Stimulated activated CD4-positive, alpha-beta T cell treated with anti-CD3 and anti-CD28 coated beads, Interleukin-1b, Interleukin-23, amount 100 ng/mL, for 4 hours (primary cell): ENCODE measurements at places on chromosomes 7 and 10.
A peak's percentile ranks its signal among the peaks of the same experiment; 100 is the strongest.

- DNase-seq: peak; percentile 27
Observed at GRCh38 chr10:4013651-4014121, 228.7 kb upstream of the KLF6 start.

GRCh38 chr10:118809357-118810220 lies 54.8 kb upstream of the CACUL1 start:
- DNase-seq: no peak

GRCh38 chr7:2510909-2511768 lies 8.4 kb upstream of the LFNG start:
- DNase-seq: no peak

DNA sequence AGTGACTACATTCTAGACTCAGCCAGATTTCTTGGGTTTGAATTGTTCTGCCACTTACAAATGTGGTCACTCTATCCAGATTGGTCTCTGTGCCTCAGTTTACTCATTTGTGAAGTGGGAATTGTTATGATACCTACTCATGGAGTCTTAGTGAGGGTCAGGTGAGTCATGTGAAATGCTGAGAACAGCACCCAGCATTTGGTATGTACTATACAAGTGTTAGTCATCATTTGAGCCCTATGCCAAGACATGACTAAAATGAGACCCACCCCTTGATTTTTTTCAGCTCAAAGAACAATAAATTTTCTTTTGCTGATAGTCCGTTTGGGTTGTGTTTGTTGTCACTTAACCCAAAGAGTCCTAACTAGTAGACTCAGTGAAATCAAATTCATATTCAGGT lies 92.8 kb downstream of the CHN2 start:
- DNase-seq: no peak

DNA sequence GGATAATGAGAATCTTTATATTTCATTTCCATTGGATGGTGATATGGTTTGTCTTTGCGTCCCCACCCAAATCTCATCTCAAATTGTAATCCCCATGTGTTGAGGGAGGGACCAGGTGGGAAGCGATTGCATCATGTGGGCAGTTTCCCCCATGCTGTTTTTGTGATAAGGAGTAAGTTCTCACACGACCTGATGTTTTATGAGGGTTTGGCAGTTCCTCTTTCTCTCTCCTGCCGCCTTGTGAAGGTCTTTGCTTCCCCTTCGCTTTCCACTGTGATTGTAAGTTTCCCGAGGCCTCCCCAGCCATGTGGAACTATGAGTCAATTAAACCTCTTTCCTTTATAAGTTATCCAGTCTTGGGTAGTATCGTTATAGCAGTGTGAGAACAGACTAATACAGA lies 59.4 kb downstream of the MTPN start:
- no peak for DNase-seq

GRCh38 chr10:60073397-60073780 lies 167.0 kb upstream of the CCDC6 start:
- no peak for DNase-seq

DNA sequence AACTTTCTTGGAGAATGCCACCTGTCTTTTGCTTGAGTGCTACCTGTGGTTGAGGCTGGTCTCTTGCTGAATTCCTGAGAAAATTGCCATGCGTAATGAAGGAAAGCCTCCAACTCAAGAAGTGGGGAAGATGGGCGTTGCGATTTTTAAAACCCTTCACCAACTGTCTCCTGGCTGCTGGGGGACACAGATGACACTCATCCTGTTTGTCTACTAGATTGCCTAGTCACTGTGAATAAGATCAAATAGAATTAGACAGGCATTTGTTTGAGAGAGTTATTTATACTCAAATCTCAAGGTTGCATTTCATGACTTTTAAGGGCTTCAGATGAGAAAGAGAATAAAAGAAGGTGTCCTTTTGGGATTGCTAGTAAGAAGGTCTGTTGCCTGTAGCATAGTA lies 84.3 kb upstream of the MTPN start:
- DNase-seq: no peak

GRCh38 chr10:78435484-78436221 lies 402.0 kb downstream of the RPS24 start:
- DNase-seq: no peak

DNA sequence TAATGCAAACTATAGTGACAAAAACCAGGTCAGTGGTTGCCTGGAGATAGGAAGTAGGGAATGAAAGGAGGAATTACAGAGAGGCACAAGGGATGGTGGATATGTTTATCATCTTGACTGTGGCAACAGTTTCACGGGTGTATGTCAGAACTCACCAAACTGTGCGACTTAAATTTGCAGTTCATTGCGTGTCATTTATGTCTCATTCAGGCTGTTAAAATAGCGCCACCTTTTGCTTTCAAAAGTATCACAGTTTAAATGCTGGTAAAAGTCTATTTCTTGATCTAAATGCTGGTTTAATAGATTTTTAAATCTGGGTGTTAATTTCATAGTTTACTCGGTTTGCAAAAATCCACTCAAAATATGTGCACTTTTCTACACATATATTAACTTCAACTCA lies 51.0 kb downstream of the PTTG1IP2 start:
- no peak for DNase-seq

DNA sequence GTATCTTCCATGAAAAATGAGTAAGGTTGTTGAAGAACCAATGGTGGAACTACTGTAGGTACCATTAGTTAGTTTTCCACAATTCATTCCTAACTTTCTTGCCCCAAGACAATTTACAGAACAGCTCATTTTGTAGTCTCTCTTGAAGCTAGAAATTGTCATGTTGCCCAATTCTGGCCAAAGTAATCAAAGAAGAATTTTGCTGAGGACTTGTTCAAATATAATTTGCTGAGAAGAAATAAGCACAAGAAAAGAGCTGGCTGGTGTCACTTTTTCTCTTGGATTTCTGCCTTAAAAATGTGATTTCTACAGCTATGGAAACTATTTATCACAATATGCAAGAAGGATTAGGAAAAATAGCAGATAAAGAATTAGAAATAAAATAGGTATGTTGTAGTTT lies 199.2 kb upstream of the SEMA3A start:
- DNase-seq: no peak

- no peak for DNase-seq
Observed at GRCh38 chr10:35386594-35387174, 50.4 kb downstream of the CCNY start.

DNA sequence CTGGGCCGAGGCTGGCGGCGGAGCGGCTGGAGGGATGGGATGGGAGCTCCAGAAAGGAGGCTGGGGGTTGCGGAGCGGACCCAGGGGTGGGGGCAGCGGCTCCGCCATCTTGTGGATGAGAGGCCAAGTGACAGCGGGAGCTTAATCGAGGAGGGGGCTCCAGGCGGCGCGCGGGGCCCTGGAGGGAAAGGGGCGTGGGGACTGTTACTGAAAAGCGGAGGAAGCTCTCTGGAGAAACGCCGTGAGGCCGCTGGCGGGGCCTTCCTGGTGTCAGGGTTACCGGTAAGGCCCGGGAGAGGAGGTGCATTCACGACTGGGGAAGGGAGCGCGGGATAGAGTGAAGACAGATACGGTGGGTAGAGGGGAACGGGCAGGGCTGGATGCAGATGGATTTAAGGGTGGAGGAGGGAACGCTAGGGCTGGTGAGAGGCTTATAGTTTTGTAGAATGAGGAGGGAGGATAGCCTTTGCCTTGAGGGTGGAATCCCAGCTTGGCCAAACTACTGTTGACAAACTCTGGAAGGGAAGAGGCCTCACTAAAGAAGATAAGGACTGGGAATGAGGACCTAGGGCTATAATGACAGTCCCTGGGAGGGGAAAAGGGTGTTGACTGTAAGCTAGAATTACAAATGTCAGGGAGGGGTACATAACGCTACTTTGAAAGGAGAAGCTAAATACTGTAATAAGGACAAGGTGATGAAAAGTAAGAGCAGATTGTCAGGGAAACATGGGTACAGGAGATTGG lies 535 bp downstream of the BTRC start:
- DNase-seq: peak; percentile 27

GRCh38 chr7:118288098-118288497 lies 63.6 kb downstream of the ANKRD7 start:
- no peak for DNase-seq

GRCh38 chr7:128031901-128032604 lies 816 bp upstream of the LRRC4 start:
- peak; percentile 36 for DNase-seq

DNA sequence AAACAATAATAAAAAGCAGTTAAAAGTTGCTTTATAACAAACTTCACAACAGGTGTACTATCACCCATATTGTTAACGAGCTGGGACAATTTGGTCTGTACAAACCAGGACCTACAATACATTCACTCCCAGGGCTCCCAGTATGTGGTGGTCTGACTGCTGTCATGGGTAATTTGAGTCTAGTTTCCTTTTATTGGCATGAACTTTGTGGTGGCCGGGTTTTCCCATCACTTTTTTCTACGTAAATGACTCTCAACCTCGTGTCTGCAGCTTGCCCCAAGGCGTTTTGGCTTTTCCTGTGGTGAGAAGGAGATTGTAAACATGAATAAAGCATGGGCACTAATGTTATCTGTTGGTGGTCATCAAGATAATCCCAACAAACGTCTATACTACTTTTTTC lies 118.7 kb upstream of the CDK6 start:
- DNase-seq: no peak

GRCh38 chr7:139588632-139589031 lies 65.1 kb downstream of the CLEC2L start:
- DNase-seq: no peak
